RPMI8226 (cell line): ENCODE measurements at places on chromosomes 2 and 18.
A peak's percentile ranks its signal among the peaks of the same experiment; 100 is the strongest.

- DNase-seq: no peak
These were observed 470.4 kb upstream of the ACVR2A start for GRCh38 chr2:147374423-147374811.

GRCh38 chr18:3135536-3135935 is 84.2 kb downstream of the MYOM1 start:
- DNase-seq: no peak

DNA sequence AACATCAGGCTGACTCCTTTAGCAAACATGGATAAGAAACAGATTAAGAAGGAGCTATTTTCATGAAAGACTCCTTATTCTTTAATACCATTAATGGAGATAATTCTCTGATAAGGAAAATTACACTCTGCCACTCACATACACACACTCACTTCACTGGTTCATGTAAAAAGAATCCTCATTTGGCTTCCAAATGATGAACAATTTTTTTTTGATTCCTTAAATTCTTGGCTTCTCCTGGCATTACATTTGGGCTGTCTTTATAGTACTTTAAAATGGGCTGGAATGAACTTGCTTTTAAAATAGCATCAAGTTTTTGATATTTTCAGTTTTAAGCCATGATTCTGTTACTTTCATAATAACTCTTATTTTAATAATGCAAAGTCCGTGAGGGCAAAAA is 328.6 kb downstream of the SLC8A1 start:
- no peak for DNase-seq

DNA sequence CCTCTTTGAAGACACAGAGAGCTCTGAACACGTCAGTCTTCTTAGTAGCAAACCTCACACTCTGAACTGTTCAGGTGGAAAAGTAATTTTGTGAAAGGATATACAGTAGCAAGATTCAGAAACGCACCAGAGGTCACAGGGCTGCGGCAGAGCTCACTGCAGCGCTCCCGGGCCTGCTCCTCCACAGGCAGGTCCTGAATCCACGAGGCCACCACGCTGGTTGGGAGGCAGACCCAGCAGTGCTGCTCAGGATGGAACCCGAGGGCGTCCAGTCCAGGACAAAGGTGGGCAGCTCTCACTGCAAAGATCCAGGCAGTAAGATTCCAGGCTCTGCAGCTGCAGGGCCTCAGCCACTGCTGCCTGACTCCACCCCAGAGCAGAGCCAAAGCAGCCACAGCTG is 576.2 kb upstream of the SALL3 start:
- no peak for DNase-seq

DNA sequence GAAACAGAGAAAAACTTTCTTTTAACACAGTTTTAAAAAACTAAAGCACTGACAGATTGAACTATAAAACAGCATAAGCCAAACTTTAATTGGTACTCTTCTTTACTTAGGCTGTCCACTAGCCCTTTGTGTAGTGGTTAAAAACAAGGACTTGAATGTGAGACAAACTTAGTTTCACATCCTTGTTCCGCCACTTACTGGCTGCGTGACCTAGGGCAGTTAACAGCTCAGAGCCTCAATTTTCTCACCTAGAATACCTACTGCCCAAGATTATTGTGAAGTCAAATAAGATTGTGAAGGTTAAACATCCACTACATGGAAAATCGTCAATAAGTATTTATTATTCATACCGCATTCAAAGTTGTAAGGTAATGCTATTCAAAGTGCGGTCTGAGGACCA is 2.0 kb downstream of the WDR35 start:
- DNase-seq: peak; percentile 53

- DNase-seq: no peak
These were observed 3.0 kb downstream of the ACVR2A start for GRCh38 chr2:147847746-147848391.
